ENCODE measurements at places on chromosomes 4 and X.

DNA sequence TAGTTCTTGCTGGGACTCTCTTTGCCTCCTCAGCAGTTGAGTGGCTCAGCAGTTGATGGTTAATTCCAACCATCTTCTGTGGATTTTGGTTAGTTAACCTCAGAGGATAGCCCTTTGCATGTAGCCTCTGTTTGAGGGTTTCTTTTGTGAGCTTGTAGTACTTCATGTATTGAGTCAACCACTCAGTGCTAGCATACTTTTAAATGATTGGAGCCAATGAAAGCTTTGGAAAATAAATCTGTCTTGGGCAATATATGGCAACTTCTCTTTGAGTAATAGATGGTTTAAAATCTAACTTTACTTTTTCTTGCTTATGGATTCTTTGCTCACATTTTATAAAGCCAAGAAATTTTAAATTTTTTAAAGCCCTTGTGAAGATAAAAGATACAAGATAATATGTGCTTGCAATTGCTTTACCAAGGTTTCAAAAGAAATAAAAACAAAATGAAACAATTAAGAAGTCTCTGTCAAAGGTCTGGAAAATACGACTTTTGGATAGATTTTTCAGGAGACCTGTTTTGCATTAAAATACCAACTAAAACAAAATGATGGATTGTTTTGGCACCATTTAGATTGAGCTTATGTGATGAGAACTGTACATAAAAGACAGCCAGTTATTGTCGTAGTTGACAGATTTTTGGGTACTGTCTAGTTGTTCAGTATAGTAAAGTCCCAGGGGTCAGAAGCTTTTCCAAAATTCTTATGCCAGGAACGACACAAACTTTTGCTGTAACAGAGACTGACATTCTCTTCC is 181.9 kb downstream of the SPRY1 start:
- no peak for DNase-seq

- DNase-seq, result no peak
These were observed 61.9 kb downstream of the PRKG2 start for GRCh38 chr4:81152839-81153713.

DNA sequence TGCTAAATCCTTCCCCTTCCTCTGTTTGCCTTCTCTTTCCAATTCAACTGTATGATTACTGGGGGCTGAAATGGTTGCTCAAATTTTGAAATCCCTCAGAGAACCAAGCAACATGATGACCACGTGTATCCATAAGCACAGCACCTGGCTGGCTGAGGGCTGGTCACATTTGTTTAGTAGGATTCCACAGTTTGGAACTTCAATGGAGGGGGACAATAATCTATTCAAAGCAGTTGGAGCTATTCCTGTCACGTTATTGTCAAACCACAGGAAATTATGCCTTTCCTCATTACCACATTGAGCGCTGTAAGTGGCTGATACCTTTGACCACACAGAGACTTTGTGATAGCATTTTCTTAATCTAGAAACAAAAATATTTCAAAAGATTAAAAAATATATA is 7.0 kb downstream of the TMSB4X start:
- DNase-seq, result no peak

DNA sequence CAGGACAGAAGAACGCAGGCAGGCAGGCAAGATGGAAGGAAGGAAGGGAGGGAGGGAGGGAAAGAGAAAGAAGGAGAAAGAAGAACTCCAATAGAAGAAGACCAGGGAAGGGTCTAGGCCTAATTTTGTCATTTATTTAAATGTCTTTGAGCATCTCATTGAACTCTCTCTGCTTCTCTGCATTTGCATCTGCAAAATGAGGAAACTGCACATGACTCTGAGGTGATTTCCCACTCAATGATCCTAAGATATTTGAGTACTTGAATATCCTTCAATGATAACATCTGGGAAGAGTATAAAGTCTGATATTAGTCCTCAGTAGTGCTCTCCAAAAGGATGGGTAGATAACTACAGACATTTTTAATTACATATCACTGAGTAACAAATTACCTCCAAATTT is 33.1 kb upstream of the RBPJ start:
- no peak for DNase-seq

- DNase-seq, result no peak
These were observed 14.5 kb downstream of the WDFY3 start for GRCh38 chr4:84952004-84952403.

DNA sequence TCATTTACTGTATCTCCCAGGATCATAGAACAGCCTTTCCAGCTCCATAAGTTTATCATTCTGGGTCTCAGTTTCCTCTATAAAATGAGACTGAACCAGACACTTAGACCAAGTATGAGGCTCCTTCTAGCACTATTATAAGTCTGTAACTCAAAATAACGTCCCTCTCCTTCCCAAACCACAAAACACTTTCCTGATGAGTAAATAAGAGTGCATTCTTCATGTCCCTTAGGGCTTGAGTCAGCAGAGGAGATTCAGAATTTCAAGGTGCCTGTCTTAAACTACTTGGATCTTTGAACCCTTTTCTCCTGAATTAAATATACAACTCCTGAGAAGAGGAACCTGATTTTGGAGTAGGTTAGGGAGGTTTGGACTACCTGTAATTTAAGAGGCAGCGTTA is 62.6 kb downstream of the GLRA2 start:
- DNase-seq, result no peak

DNA sequence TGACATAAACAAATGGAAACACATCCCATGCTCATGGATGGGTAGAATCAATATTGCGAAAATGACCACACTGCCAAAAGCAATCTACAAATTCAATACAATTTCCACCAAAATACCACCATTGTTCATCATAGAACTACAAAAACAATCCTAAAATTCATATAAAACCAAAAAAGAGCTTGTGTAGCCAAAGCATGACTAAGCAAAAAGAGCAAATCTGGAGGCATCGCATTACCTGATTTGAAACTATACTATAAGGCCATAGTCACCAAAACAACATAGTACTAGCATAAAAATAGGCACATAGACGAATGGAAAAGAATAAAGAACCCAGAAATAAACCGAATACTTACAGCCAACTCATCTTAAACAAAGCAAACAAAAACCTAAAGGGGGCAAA is 342.8 kb upstream of the AGA start:
- DNase-seq, result no peak

DNA sequence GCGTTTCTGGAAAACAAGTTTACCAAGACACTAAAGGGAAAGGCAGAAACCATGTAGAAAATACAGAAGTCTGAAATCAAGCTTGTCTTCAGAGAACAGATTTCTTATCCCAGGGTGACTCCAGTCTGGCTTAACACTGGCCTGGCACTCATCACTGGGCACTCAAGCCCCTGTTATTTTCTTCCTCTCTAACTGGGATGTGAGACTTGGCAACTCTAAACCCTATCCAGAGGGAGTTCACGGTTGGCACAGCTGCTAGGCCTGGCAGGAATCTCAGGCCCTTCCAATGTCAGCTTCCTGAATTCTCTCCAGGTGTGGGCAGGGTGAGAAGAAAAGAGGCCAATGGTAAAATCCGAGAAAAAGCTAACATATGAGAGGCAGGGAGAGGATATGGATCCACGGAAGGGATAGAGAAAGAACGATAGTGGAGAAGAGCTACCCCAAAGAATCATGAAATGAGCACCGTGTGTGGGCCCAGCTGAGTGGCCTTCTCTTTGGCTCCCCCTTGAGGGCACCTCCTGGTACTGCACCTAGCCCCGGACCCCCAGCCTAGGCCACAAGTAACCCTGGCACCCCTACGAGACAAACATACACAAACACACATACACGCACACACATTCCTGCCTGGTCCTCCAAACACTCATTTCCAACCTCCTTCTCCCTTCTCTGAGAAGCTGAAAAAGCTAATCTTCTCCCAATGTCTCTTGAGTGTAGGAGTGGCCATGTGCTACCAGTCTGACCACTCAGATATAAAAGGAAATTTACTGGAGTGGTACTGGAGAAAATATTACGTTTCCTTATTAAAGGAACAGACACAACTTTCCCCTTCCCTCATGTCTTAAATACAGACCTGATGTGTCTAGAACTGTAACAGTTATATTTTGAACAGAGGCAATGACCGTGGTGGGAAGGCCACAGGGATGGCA is 16.6 kb upstream of the PTCHD1 start:
- DNase-seq, result no peak

GRCh38 chr4:112898357-112899141 is 150.9 kb upstream of the ANK2 start:
- no peak for DNase-seq

- DNase-seq, result no peak
These were observed 62.1 kb upstream of the USP9X start for GRCh38 chrX:41023098-41023497.

- no peak for DNase-seq
These were observed 21.8 kb upstream of the AGA start for GRCh38 chr4:177464026-177464425.

DNA sequence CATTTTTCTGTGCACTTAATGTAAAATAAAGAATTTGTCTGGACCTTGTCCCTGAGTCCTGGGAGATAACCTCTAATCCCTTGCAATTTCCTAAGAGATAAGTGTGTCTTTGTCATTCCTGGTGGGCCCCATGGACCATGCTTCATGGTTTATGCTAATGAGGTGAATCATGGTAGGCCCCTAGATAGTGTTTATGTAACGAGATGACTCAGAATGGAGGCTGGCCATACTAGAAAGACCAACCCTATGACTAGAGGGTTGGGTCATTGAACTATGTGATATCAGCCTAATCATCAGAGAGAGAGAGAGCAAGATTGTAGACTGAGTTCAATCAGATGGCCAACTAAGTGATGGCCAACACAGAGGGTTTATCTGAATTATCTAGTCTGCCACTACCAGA is 64.2 kb upstream of the NHSL2 start:
- DNase-seq, result no peak

DNA sequence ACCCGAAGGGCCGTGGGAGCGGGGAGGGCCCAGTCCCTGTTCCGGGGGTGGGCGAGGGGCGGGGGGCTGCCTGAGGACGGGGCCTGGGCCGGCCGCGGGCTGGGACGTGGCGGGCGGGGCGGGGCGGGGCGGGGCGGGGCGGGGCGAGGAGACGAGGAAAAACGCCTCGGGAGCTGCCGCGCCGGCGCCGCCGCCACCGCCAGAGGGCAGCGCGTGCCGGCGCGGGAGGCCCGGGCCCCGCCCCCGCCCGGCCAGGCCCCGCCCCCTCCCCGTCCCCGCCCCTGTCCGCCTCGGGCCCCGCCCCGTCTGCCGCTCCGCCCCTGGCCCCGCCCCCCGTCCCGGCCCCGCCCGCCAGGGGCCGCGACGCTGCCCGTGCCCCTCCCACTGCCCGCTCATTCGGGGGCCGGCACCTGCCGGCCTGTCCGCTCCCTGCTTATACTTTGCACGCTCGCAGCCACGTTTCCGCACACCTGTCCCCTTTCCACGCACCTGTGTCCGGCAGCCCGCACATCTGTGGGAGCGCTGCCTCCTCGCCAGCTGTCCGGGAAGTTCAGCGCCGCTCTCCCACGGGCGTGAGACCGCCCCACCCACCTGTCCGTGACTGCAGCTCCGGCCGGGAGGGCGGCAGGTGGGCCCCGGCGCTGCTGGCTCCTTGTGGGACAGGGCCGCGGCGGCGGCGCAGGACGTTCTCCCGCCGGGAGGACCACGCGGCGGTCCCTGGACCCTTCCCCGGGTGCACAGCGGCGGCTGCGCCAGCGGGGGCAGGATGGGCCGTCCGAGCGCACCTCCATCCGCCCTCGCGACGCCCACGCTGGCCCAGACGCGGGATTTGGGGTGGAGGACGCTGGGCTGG is 1.7 kb upstream of the FGFRL1 start:
- no peak for DNase-seq

DNA sequence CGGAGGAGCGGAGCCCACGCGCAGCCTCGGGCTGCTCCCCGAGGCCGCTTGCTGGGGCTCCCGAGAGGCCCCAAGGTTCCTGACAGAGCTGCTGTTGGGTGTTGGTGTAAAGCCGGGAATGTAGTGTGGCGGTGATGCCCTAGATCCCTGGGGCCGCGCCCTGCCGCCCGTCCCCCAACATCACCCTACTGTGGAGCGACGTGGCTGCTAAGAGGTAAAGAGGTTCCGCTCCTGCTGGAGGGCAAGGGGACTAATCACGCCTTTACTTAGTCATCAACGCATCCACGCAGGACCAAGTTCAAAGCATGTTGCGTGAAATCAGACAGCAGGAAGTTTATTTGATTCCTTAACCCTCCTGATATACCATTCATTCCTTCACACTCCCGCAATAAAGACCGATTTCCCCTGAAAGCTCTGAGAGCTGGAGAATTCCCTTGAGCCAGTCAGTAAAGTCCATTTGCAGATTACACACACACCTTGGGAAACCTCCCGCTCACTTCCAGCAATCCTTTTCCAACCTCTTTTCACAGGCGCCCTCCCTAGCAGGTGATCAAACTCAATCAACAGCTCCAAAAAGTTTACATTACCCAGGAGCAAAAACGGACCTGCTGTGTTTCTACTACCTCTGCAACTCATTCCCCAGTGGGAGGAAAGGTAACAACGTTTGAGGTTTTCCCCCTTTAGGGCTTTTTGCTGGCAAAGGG is 579 bp upstream of the GABRA2 start:
- no peak for DNase-seq

DNA sequence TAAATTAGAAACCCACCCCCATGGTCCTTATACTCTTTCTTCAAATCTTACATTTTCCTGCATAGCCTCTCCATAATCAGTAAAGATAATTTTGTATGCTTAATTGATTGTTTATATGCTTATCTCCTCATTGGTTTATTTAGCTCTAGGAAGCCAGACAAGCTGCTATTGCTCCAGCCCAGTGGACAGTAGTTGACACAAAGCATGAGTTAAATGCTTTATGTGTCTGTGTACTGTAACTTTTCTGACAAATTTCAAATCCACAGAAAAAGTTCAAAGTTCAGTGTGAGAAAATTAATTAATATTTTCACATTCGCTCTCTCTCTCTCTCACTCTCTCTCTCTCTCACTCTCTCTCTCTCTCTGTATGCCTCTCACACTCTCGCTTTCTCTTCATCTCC is 181.7 kb downstream of the GABRB1 start:
- DNase-seq, result no peak

DNA sequence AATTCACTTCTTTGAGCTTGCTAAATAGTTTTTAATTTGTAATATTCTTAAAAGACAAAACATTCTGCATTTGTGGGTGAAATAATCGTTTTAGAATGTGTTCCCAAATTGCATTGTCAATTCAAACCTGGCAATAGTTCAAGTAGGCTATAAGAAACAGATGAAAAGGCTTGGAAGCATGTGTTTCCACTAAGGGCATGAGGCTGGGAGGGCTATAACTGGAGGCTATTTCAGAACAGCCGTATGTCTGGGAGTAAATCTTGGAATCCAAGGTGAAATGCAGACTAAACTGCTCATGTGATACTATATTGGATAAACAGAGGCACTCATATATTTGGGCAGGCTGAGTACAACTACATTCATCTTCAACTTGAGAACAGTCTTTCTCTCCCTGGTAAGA is 117.4 kb upstream of the GRPR start:
- DNase-seq, result no peak

- DNase-seq, result no peak
These were observed 459.7 kb upstream of the FAT1 start for GRCh38 chr4:187183346-187183745.
